ENCODE measurements at places on chromosomes 1 and 21. TPM values are rescaled to one million over a fixed set of nuclear protein-coding genes. Genes with fewer than 3 reads are reported as not detected.

Gene PRDM16
- 0.03 TPM for total RNA-seq

Gene SNRNP40
- total RNA-seq = 78.0 TPM

Gene LRRN2
- total RNA-seq = 0.25 TPM

Gene AGO3
- total RNA-seq = 22.2 TPM

Gene GPATCH4
- total RNA-seq = 20.6 TPM

Gene SPRR5
- total RNA-seq = not detected

Gene IL24
- not detected for total RNA-seq

Gene IFI44
- 338 TPM for total RNA-seq

Gene CDCA8
- total RNA-seq = 73.5 TPM

GRCh38 chr1:201019321-201019977, 4.1 kb downstream of the KIF21B start:
- DNase-seq = peak; percentile 96

- DNase-seq = no peak
Observed at GRCh38 chr1:153733970-153734369, 6.1 kb downstream of the INTS3 start.

DNA sequence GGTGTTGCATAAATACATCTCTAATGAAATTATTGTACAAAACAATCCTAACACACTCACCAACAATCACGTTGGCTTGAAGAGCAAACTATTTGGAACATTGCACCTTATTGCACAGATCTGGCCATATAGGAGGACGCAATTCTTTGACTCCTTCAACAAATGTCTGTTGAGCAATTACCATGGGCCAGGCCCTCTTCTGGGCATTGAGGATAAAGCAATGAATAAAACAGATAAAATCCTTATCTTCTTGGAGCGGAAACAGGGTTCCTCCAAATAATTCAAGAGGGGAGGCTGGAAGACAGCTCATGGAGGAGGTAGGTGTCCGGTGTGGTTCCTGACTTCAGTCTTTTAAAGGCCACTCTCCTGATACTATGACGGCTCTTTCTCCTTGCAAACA, 43.3 kb downstream of the PAX7 start:
- no peak for DNase-seq

DNA sequence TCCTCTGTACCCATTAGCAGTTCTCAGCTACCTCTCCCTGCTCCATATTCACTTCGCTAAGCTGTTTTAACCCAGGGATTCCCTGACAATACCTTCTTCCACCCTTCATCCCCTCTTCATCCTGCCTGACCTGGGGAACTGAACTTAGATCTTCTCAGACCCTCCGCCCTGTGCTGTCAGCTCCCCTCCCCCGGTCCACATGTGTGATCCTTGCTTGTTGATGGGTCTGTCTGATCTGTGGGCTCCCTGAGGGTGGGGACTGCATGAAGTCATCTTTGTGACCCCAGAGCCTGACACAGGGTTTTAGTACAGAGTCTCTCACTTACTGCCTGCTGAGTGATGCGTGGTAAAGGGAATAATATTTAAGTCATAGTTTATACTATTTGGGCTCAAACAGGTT, 11.8 kb downstream of the CHAF1B start:
- DNase-seq = no peak

DNA sequence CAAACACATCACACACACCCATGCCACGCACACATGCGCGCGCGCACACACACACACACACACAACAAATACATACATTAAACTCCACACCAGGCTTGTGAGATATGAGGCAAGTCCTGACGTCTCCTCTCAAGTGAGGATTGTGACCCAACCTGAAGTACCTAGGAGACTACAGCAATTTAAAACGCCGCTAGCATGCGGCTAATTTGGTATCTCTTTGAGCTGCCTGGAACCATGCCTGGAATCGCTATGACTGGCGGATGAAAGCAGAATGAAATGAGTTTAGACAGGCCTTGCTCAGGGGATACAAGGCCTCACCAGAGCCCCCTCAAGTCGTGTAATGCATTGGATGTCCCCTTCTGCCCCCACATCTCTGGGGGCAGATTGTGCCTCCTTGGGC, 1.6 kb upstream of the RAB7B start:
- DNase-seq = peak; percentile 11

DNA sequence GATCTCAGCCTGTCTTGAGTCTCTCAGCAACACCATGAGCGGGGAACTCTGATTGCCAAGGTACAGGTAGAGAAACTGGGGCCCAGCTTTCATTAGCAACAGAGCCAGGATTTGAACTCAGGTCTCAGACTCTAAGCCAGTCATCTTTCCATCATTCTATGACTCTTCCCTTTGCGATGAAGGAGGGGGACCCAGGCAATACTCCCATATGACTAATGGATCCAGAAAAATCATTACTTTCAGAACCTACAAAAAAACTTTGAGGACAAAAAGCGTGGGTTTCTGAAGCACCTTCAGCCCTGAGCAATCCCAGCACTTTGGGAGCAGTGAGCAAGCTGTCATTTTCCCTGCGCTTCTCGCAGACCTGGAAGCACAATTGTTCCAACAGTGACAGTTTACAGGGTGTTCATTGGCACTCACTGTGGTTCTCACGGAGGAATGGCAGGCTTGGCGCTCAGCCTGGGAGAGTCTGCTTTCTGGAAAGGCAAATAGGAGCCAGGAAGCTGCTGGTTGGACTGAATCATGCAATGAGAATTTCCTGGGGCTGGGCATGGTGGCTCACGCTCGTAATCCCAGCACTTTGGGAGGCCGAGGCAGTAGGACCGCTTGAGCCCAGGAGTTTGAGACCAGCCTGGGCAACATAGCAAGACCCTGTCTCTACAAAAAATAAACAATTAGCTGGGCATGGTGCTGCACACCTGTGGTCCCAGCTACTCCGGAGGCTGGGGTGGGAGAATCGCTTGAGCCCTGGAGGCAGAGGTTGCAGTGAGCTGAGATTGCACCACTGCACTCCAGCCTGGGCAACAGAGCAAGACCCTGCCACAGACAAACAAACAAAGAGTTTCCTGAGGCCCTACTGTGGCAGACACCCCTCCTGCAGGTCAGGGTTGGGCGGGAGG, 40.1 kb downstream of the SLC2A7 start:
- DNase-seq = no peak

- no peak for DNase-seq
Observed at GRCh38 chr1:43239484-43239883, 30.3 kb upstream of the TMEM125 start.

GRCh38 chr1:109804660-109805059, 40.9 kb upstream of the EPS8L3 start:
- no peak for DNase-seq
